ENCODE measurements at places on chromosomes 13 and 19. TPM values are rescaled to one million over a fixed set of nuclear protein-coding genes. Genes with fewer than 3 reads are reported as not detected.

KLF1 gene
- 0.21 TPM for total RNA-seq

ZNF558 gene
- 22.4 TPM for total RNA-seq

SBSN gene
- not detected for total RNA-seq

PSG2 gene
- not detected for total RNA-seq

PRTN3 gene
- not detected for total RNA-seq

DNA sequence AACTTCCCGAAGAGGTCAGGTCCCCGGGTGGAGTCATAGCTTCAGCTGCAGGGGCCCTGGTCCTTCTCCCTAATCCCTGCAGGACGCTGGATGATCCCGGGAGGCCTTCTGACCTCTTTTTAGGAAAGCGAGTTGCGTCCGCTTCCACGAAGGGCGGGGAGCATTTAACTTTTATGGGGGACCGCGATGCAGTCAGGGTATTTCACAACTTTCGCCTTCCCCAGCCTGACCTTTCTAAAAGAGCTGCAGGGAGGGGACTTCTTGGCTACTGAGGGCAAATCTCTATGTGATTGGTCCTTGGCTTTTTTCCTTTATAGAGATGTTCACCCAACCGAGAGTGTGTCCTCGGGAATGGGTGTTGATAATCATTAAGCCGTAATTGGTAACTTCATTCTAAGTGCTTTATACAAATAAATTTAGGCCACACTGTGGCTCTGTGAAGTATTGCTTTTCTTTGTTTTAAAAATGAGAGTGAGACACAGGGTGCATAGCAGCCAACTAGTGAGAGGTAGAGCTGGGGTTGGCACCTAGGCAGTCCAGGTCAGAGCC is 778 bp downstream of the ZNF230 start:
- H3K4me1 ChIP-seq = peaks cover 16% of the 10 kb centered on the region
- peak; percentile 35 for DNase-seq
- H3K4me3 ChIP-seq = peak overlapping the region; percentile 96
- H3K36me3 ChIP-seq = peaks cover 32% of the 10 kb centered on the region

GRCh38 chr19:7534531-7535046 is 928 bp upstream of the PNPLA6 start:
- H3K27ac ChIP-seq = peak overlapping the region; percentile 90
- peak; percentile 59 for DNase-seq
- peaks cover 27% of the 10 kb centered on the region for H3K36me3 ChIP-seq
- peaks cover 24% of the 10 kb centered on the region for H3K4me1 ChIP-seq
- H3K4me3 ChIP-seq = peak overlapping the region; percentile 95
- no peaks in the 10 kb centered on the region for H3K27me3 ChIP-seq

GRCh38 chr19:2683430-2684003 is 19.0 kb downstream of the GNG7 start:
- DNase-seq = no peak
- H3K4me3 ChIP-seq = no peak overlapping the region
- no peaks in the 10 kb centered on the region for H3K4me1 ChIP-seq
- H3K36me3 ChIP-seq = no peaks in the 10 kb centered on the region
- H3K27me3 ChIP-seq = no peaks in the 10 kb centered on the region
- no peak overlapping the region for H3K27ac ChIP-seq

- H3K36me3 ChIP-seq = no peaks in the 10 kb centered on the region
- H3K4me3 ChIP-seq = no peak overlapping the region
- peaks cover 20% of the 10 kb centered on the region for H3K4me1 ChIP-seq
- no peak for DNase-seq
- peaks cover 33% of the 10 kb centered on the region for H3K27me3 ChIP-seq
Observed at GRCh38 chr13:20700288-20700687, 3.2 kb upstream of the IL17D start.

ZNF223 gene
- total RNA-seq = not detected

DNA sequence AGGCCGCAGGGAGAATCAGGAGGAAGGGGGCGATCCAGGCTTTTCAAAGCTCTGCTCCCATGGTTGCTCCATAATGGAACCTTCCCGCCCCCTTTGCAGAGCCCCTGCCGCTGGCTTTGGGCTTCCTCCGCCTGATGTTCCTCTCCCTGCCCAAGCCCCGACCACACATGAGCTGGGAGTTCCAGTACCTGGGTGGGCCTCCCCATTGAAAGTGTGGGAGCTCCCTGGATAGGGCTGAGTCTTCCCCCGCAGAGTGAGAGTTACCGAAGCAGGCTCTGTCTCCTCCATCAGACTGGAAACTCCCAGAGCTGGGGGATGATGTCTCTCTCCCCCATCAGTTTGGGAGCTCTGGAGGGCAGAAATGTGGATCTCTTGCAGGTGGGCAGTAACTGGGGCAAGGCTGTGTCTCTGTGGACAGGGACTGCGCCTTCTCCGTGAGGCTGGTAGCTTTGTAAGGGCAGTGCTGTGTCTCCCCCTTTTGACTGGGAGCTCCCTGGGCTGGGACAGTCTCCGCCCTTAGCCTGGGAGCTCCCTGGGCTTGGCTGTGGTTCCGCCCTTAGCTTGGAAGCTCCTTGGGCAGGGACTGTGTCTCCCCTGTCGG is 722 bp downstream of the DCAF15 start:
- peaks cover 21% of the 10 kb centered on the region for H3K4me1 ChIP-seq
- DNase-seq = peak; percentile 29
- peaks cover 28% of the 10 kb centered on the region for H3K36me3 ChIP-seq
- H3K27me3 ChIP-seq = no peaks in the 10 kb centered on the region

ZNF439 gene
- 10.2 TPM for total RNA-seq

DHDH gene
- 1.6 TPM for total RNA-seq

KLK7 gene
- total RNA-seq = not detected

TINCR gene
- 0.26 TPM for total RNA-seq

- DNase-seq = no peak
- H3K4me3 ChIP-seq = no peak overlapping the region
- H3K4me1 ChIP-seq = peaks cover 16% of the 10 kb centered on the region
Observed at GRCh38 chr19:17220207-17220758, 5.1 kb downstream of the USE1 start.

GRCh38 chr19:11378319-11379189 is 4.1 kb downstream of the SWSAP1 start:
- H3K36me3 ChIP-seq = peaks cover 23% of the 10 kb centered on the region
- H3K4me1 ChIP-seq = peaks cover 58% of the 10 kb centered on the region
- no peak overlapping the region for H3K4me3 ChIP-seq
- peak overlapping the region; percentile 39 for H3K27ac ChIP-seq
- DNase-seq = no peak

EML2 gene
- total RNA-seq = 97.6 TPM

- peaks cover 11% of the 10 kb centered on the region for H3K27me3 ChIP-seq
- H3K4me3 ChIP-seq = no peak overlapping the region
- H3K27ac ChIP-seq = no peak overlapping the region
- no peak for DNase-seq
Observed at GRCh38 chr19:6113616-6114188, 3.4 kb upstream of the RFX2 start.

DNA sequence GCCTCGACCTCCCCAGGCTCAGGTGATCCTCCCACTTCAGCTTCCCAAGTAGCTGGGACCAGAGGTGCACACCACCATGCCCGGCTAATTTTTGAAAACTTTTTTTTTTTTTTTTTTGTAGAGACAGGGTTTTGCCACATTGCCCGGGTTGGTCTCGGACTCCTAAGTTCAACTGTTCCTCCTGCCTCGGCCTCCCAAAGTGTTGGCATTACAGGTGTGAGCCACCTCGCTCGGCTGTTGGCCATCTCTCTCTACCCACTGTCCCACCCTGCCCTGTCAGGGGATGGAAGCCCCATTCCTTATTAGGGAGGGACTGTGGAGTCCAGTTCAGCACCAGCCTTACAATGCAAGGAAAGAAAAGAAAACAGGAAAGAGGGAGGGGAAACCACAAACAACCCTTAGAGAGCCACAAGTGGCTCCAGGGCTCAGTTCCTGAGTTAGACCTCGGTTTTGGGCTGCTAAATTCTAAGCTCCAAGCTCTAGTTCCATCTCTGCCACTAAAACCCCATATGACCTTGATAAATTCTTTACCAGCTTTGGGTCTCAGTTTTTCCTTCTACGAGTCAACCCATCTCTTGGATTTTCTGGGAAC is 31.7 kb downstream of the ACTL9 start:
- H3K36me3 ChIP-seq = peaks cover 6% of the 10 kb centered on the region
- H3K4me1 ChIP-seq = peaks cover 88% of the 10 kb centered on the region
- H3K27ac ChIP-seq = peak overlapping the region; percentile 78
- H3K27me3 ChIP-seq = peaks cover 4% of the 10 kb centered on the region
- no peak for DNase-seq

- peaks cover 15% of the 10 kb centered on the region for H3K4me1 ChIP-seq
- peaks cover 11% of the 10 kb centered on the region for H3K27me3 ChIP-seq
- H3K36me3 ChIP-seq = no peaks in the 10 kb centered on the region
- no peak overlapping the region for H3K4me3 ChIP-seq
- DNase-seq = peak; percentile 59
- no peak overlapping the region for H3K27ac ChIP-seq
Observed at GRCh38 chr13:26062853-26063444, 11.1 kb upstream of the SHISA2 start.

KBTBD6 gene
- total RNA-seq = 4.9 TPM

DNA sequence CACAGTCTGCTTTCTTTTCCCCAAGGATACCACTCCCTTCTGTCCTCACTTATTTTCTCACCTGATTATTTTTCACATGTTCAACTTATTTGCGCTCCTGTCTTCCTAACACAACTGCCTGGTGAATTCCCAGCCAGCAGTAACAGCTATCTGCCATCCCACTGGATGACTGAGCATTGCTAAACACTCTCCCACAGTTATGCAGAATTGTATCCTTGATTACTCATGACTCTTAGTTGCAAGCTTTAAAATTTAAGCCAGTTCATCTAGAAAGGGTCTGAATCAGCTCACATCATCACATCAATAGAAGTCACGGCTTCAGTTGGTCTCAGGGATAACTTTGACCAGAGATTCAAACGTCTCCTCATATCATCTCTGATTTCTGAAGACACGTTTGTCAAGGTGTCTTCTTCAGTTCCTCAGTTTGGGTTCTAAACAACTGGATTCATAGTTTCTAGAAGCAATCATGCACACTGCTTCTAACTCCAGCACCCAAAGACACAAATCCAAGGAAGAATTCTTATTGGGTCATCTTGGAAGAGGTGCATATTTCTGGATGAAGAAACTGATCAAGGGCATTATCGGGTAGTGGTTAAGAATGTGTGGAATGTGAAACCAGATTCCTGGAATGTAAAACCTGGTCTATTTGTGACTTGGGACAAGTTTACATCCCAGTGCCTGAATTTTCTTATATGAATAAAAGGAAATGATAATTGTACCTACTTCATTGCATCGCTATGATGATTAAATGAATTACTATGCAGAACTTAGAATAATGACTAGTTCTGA is 13.9 kb upstream of the DACH1 start:
- DNase-seq = no peak
- no peak overlapping the region for H3K4me3 ChIP-seq
- no peaks in the 10 kb centered on the region for H3K36me3 ChIP-seq
- peaks cover 3% of the 10 kb centered on the region for H3K27me3 ChIP-seq

GRCh38 chr19:31418055-31418454 is 68.8 kb upstream of the TSHZ3 start:
- H3K4me3 ChIP-seq = no peak overlapping the region
- H3K4me1 ChIP-seq = no peaks in the 10 kb centered on the region
- no peak for DNase-seq
- H3K27me3 ChIP-seq = no peaks in the 10 kb centered on the region
- no peak overlapping the region for H3K27ac ChIP-seq

DNA sequence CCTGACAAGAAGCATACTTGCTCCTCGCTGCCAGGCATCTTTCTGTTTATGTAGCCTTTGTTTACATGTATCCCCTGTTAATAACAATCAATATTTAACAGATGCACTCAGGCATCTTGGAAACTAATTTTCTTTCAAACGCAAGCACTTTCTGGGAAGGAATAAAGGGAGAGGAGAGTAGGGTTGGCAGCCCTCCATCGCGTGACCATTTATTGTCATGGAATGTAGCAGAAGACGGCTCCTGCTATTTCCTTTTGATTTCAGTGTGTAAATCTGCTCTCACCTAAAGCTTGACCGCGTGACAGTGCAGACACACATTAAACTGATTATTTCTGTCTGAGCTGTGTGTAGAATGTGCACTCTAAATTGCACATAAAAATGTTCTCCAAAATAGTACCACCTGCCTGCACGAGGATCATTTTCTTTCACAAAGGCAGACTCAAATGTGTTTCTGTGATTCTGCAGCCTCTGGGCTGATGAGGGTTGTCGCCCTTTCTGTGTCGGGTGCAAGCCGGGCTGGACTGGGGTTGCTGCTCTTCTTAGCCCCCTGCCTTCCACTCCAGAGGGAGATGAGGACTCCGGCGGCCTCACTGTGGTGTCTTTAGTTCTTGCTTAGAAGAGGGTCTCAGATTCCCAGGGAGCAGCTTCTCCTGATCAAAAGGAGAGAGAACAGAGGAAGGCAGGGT is 223.5 kb upstream of the MAB21L1 start:
- H3K27ac ChIP-seq = no peak overlapping the region
- DNase-seq = no peak
- H3K4me1 ChIP-seq = no peaks in the 10 kb centered on the region
- H3K27me3 ChIP-seq = no peaks in the 10 kb centered on the region
- no peak overlapping the region for H3K4me3 ChIP-seq
- no peaks in the 10 kb centered on the region for H3K36me3 ChIP-seq

Data from activated CD8-positive, alpha-beta T cell treated with anti-CD3 and anti-CD28 coated beads, Interleukin-2, amount 10 ng/mL, durations not matched to agents 7 days and 5 days (primary cell).